ENCODE measurements at places on chromosomes 11 and 22.

GRCh38 chr11:17859552-17859951, 125.0 kb downstream of the KCNC1 start:
- no peak for DNase-seq

DNA sequence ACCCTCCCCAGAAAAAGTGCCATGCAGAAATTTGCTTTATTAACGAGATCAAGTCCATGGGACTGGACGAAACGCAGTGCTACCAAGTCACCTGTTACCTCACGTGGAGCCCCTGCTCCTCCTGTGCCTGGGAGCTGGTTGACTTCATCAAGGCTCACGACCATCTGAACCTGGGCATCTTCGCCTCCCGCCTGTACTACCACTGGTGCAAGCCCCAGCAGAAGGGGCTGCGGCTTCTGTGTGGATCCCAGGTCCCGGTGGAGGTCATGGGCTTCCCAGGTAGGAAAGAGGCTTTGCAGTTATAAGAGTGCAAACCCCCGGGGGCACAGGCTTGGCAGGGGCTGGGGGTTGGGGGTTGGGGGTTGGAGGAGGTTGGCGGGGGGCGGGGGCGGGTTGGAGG, 4.2 kb downstream of the APOBEC3H start:
- no peak for DNase-seq

- no peak for DNase-seq
Observed at GRCh38 chr11:35058669-35059434, 80.1 kb upstream of the CD44 start.

GRCh38 chr11:26556582-26556981, 15.5 kb downstream of the MUC15 start:
- DNase-seq, result no peak

DNA sequence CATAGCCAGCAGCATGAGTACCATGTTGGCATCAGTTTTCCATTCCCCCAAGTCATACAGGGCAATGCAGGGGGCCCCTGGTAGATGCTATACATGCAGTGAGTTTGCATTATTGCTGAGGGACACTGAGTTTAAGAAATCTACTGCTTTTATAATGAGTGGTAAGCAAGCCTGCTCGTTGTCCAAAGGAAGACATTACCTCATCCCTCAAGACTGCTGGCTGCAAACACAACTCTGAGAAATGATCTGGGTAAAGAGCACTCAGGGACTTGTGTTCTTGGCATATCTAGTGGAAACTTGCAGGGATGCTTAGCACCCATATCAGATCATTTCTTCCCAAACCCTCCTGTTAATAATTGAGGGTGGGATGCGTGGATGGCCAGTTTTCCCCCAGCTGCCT, 77.9 kb downstream of the CWC15 start:
- no peak for DNase-seq

GRCh38 chr11:34358728-34359547, 1.1 kb upstream of the ABTB2 start:
- peak; percentile 47 for DNase-seq

- DNase-seq, result no peak
Observed at GRCh38 chr11:65445604-65446445, 23.2 kb downstream of the NEAT1 start.
